ENCODE measurements at places on chromosomes 3 and 15.

GRCh38 chr3:50256978-50257890 lies 11.7 kb upstream of the SEMA3B start:
- no peak for DNase-seq

DNA sequence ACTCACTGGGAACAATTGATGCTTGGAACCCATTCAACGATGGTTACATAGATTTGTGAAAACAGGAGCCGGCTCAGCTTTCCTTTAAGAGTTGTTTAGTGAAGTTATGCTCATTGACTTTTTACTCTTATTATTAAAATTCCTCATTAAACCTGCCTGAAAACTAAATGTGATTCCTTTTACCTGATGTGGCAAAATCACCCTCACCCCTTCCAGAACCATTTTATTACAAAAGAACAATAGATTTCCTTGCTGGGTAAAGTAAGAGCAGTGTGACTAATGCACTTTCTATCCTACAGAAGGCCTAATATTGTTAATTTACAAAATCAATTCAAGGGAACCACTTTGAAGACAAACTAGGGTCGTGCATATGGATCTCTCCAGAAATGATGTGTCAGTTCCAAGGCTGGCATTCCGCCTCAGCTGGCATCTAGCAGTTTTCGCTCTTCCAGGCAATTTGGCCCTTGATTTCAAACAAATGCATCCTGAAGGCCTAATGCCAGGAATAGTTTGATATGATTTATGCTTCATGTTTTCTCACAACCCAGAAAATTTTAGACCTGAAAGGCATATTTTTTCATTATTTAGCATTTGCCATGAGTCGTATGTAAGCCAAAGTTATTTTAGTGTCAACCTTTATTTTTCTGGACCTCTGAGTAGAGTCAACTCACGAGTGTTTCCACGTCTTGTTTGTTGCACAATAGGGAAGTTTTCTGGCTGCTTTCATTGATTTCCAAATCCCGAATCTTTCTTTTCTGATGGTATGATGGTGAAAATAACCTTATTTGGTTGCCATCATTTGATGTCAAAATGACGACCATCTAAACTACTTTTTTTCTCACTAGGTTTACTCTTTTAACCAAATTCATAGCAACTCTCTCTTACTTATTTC lies 447.8 kb downstream of the MECOM start:
- DNase-seq: no peak

- no peak for DNase-seq
These were observed 187.4 kb downstream of the FOXP1 start for GRCh38 chr3:71395927-71396695.

GRCh38 chr3:172562871-172563865 lies 39.9 kb upstream of the TNFSF10 start:
- DNase-seq: no peak

DNA sequence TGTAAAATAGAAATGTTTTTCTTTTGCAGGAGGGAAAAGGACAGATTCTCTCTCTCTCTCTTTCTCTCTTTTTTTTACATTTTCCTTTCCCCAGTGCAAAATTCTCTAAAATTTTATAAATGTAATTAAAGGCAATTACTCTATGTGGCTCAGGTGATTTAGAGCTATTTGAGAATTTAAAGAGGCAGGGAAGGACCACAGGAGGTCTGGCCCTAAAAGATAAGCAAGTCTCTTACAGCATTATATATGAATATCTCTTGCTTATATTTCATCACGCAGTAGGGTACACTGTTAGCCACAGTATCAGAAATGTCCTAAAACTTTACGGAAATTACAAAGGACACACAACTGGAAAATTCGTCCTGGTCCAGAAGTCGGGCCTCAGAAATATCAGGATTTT lies 70.5 kb upstream of the PPIB start:
- DNase-seq: no peak

DNA sequence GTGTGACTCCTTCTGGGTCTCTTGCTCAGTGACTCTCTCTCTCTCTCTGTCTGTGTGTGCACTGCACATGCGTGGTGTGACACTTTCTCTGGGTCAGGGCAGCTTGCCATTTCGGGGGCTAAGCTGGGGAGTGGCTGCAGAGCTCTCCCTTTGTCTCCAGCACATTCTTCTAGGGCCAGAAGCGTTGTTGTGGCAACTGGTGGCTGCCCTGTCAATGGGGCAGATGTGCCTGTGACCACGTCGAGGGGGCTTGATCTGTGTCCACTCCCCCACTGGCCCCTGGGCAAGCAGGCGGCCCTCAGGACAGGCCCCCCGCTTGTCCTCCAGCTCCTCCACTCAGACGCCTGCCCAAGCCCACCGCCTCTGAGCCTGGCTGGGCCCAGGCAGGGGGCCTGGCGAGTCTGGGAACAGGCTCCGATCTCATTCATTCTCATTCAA lies 67.8 kb downstream of the WNT7A start:
- no peak for DNase-seq

DNA sequence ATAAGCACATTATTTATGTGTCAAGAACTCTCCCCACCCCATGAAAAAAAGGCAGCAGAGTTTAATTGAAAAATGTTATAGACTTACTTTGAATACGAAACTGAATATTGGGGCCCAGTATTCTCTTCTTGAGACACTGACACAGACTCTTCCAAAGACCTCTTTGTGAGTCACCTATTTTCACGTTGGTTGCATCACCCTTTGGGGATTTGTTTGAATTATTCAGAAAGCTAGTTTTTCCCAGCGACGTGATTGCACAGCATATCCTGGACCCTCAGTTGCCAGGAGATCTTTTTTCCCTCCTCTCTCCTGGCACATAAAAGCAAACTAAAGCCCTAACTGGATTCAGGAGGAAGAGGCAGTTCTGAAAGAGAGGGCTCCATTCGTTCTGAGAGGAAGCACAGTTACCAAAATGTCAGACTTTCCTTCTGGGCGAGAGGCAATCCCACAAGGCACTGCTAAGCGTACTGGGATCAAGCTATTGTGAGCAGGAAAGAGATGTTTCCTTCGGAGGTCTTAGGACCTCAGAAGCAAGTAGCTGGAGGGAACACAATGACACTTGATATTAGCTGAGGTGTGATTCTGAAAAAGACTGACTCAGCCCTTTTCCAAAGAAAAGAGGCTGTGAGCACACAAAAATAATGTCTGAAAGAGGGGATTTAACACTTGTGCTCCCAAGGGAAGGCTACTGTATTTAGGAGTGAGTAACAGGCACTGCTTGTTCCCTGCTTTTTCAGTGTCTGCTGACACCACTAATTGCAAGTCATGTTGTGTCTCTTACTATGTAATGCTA lies 65.8 kb upstream of the CADPS start:
- no peak for DNase-seq

GRCh38 chr15:37372064-37372463 lies 271.7 kb upstream of the MEIS2 start:
- DNase-seq: no peak

- no peak for DNase-seq
These were observed 808.8 kb upstream of the LMCD1 start for GRCh38 chr3:7692866-7693265.

DNA sequence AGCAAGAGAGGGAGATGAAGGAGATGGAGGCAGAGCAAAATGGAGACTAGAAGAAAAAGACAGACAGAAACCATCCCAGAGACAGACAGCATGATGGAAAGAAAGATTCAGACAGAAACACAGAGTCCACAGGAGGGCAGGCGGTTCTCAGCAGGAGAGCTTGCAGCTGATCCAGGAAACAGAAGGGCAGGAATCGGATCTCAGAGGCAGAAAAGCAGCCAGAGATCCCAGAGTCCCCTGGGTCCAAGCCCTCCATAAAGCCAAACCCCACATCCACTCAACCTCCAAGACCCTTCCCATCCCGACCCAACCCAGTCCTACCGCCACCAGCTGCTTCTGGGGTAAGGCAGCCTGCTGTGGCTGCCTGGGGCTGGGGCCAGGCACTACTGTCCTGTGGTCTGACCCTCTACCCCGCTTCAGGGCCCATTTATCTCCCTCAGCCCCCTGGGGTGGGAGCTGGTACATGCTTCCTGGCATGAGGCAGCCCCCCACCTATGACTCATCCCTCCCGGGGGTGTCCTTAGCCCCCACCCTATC lies at the start of gene UCN2:
UCN2 (minus strand) TSS at position 400 of the 537 bp plus-strand sequence. CDS start 657 bp downstream, outside the sequence.
- no peak for DNase-seq

DNA sequence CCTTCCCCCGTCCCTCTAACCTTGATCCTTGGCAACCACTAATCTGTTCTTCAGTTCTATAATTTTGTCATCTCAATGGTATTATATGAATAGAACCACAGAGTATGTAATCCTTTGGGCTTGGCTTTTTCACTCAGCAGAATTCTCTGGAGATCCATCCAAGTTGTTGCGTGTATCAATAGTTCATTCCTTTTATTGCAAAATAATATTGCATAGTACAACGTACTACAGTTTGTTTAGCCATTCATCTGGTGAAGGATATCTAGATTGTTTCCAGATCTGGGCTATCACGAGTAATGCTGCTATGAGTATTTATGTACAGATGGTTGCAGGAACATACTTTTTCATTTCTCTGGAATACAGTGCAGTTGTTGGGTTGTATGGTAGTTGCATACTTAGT lies 76.2 kb downstream of the PLXNA1 start:
- DNase-seq: no peak
